NCI-H1048 (cell line): ENCODE measurements at places on chromosomes 4 and X.

- DNase-seq, result no peak
Measured at GRCh38 chr4:89889289-89889688, 5.4 kb upstream of the MMRN1 start.

GRCh38 chr4:73341454-73341853 is 62.6 kb upstream of the ALB start:
- no peak for DNase-seq

DNA sequence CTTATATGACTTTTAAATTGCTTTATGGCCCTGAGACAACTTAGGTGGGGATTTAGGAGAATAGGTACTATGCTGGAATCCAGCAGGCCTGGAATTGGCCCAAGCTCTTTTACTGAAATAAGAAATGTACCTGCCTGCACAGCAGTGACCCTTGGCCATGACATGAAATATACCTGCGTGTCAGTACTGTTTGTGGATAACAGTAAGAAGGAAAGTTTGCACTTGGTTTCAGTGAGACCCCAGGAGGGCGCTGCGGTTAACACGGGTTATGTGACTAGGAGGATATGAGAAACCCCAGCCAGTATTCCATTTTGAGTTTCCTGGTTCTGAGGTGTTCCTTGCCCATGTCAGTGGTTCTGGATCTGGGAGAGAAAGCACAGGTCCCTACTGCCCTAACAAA is 5.3 kb downstream of the MTM1 start:
- DNase-seq, result no peak

GRCh38 chr4:121684016-121684415 is 12.8 kb downstream of the ANXA5 start:
- no peak for DNase-seq

DNA sequence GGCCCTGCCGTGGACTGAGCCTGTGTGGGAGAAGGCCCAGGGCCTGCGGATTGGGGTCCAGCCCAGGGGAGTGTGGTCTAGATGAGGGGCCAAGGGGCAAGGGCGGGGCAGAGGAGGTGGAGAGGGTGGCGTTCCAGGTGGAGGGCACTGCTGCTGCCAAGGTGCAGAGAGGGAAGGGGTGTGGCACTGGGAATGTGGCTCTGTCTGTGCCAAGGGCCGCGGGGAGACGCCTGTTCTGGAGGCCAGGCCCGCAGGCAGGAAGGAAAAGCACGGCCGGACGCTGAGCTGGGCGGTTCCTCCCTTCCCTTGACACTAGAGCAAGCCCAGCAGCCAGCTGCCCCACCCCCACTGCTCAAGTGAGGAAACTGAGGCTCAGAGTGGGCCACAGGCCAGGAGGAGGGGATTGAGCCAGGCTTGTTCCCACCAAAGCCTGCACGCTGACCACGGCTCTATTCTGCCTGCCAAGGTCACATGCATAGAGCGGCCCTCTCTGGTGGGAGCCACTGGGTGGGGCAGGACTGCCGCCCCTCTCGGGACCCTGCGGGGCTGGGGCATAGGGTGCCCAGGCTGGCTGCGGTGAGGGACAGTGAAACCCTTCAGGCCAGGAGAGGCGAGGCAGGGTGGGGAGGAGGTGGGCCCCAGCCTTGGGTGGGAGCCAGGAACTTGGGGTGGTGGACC is 13.0 kb downstream of the SH3BP2 start:
- no peak for DNase-seq
